HL-60 (cell line): ENCODE measurements at places on chromosomes 13 and 19.

DNA sequence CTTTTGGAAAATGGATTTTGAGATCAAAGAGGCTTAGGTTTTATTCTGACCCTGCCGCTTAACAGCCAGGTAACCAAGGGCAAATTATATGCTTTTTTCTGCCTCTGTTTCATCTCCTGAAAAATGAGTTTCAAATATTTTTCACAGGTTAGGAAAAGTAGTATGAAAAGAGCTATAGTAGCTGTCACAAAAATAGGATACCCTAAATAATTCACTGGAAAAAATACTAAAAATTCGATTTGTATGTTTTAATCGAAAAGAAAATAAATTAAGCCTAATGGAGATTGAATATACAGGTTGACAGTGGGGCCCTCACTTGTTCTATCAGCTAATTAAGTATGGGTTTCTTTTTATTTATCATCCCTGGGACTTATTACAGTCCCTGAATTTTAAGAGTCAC is 58.3 kb downstream of the RNF6 start:
- DNase-seq = no peak

DNA sequence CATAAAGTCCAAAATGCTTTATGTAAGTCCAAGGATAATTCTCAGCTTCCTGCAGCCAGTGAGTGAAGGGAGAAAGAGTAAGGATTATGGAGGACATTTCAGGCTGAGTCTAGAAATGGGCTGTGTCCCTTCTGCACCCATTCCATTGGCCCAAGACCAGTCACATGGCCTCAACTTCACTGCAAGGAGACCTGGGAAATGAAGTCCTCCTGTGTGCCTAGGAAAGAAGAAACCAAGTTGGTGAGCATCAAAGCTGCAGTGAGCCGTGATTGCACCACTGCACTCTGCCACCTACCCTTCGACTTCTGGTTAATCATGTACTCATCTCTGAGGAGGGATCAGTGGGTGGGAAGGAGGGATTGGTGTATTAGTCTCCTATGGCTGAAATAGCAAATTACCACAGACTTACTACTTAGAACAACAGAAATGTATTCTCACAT is 3.6 kb upstream of the CD37 start:
- DNase-seq = peak; percentile 37

GRCh38 chr13:51955816-51956603 is 55.2 kb downstream of the ATP7B start:
- no peak for DNase-seq

DNA sequence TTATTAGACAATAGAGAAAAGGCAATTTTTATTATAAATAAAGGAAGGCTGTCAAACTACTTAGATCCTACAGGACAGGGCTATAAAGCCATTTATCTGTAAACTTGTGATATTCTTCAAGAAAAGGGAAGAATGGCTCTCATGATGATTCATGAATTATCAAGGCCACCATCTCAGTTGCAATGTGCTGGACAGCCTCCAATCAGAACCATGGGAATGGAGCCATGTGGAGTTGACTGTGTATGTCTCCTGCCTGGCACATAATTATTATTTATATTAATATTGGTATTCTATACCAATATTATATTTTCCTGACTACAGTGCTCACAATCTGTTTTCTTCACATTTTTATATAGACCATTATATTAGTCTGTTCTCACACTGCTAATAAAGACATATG is 560.5 kb upstream of the MIR17HG start:
- no peak for DNase-seq
